Activated T-helper 1 cell treated with Interleukin-2 at 50 U/mL for 16 hours (primary cell): ENCODE measurements at places on chromosomes 2 and 18.
A peak's percentile ranks its signal among the peaks of the same experiment; 100 is the strongest.

- peak; percentile 52 for DNase-seq
Measured at GRCh38 chr2:240913810-240914644, 7.9 kb downstream of the CROCC2 start.

DNA sequence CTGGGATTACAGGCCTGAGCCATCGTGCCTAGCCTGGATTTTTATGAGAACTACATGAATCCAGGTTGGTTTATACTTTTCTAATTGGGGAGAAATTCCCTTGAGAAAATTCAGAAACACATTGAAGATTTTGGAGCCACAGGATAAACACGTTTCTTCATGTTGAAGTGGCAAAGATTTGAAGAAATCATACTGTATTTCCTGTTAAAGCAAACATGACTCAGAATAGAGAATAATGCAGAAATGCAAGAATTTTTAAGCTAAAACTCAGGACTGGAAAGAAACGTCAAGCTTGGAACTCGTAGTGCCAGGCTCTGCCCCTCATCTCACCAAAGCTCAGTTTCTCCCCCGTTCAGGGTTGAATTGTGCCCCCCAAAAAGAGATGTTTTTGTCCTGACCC is 32.1 kb upstream of the TAF1B start:
- DNase-seq: no peak

GRCh38 chr2:96874198-96874831 is 4.4 kb upstream of the SEMA4C start:
- no peak for DNase-seq

- no peak for DNase-seq
Measured at GRCh38 chr2:72198532-72199241, 51.0 kb upstream of the CYP26B1 start.

GRCh38 chr2:154392256-154392655 is 306.2 kb upstream of the KCNJ3 start:
- no peak for DNase-seq

- no peak for DNase-seq
Measured at GRCh38 chr18:21739604-21740537, 721 bp upstream of the MIB1 start.

DNA sequence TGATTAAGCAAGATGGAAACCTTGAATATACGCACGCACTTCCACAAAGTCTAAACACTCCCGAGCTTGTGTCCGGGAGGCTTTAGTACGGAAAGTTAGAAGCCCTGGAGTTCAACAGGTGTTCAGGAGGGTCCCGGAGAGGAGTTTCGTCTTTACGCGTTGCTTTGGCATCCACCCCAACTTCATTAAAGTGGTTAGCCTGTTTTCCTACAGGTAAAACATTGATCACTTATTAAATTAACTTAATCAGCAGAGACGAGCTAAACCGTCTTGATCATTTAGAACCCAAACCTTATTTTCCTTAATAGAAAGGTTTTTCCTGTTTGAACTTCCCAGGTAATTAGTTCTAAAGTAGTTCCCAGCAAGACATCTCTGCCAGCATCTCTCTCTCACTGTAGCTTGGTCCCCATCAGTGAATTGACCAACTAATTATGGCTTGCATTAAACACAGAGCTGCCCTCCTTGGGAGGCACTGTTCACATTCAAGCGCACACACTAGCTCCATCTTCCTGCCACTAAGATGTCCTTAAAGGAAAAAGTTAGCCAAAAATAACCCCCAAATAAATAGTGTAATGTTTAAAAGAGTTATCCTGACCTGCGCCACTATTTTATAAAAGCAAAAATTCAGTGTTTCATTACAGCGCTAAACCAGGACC is 1.4 kb downstream of the NPAS2 start:
- no peak for DNase-seq

- no peak for DNase-seq
Measured at GRCh38 chr2:158463496-158464095, 6.8 kb downstream of the PKP4 start.

DNA sequence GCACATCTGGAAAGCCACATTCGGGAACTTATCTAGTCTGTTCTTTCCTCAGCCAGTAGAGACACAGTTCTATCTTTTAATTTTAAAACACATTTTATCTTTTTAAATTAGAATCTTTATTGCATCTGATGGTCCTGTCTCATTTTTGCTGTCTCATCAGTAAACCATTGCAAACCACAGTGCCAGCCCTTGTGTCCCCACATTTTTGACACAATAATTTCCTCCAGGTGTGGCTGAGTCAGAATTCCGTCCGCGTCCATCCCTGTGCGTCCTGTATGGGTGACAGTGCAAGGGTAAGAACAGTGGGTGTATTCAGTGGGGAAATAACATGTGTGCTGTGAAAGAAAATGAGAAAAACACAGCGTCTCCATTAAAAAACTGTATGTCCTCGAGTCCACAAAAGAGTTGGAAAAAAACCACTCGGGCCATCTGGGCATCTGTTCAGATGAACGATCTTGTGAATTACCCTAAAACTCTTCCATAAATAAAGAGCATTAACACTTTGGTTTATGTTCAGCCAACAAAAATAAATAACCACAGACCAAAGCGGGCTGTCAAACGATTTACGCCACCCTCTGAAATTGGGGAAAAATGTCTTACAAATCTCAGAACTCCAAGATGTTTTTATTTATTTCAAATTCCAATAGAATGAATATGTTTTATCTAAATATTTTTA is 137.3 kb downstream of the ZNF516 start:
- DNase-seq: no peak

GRCh38 chr2:64311948-64312621 is 141.9 kb upstream of the LGALSL start:
- no peak for DNase-seq

DNA sequence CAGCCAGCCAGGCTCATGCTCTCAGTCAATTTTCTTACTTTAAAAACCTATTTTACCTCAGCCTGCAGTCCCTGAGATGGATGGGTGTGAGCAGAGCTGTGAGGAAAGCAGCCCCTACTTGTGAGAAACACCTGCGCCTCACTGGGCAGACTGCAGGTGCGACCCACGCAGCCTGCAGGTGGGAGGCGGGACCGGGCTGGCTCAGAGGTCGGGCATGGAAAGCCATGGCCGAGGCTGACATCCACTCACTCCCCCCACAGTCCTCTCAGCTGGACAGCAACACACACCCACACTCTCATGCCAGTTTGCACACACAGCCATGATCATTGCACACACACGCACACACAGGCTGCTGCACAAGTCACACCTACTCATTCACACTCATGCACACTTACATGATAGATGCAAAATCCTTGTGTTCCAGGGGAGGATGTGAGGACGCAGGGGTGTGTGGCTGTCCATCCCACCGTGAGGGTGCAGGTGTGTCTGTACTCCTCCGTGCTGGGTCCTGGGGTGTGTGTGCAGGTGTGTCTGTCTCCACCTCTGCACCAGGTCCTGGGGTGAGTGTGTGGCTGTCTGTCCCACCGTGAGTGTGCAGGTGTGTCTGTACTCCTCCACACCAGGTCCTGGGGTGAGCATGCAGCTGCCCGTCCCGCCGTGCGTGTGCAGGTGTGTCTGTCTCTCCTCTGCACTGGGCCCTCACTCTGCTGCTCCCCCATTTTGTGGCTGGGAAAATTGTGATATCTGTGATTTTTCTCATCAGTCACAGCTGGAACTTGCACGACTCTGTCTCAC is 166.5 kb downstream of the RTP5 start:
- no peak for DNase-seq

DNA sequence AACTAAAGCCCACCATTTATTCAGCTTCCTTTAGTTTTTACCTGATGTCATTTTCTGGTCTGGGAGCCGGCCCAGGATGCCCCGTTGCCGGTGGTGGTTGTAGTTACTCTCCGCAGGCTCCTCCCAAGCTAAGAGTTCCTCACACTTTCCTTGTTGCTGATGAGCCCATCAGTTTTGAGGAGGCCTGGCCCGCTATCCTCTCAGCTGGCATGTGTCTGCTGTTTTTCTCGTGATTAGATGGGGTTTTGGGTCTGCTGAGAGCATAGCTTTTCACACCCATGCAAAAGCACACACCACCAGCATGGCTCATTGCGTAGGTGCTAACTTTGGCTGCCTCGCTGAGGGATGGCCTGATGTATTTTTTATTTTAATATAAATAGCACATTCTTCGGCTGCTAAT is 72.1 kb downstream of the PSMG2 start:
- DNase-seq: no peak

DNA sequence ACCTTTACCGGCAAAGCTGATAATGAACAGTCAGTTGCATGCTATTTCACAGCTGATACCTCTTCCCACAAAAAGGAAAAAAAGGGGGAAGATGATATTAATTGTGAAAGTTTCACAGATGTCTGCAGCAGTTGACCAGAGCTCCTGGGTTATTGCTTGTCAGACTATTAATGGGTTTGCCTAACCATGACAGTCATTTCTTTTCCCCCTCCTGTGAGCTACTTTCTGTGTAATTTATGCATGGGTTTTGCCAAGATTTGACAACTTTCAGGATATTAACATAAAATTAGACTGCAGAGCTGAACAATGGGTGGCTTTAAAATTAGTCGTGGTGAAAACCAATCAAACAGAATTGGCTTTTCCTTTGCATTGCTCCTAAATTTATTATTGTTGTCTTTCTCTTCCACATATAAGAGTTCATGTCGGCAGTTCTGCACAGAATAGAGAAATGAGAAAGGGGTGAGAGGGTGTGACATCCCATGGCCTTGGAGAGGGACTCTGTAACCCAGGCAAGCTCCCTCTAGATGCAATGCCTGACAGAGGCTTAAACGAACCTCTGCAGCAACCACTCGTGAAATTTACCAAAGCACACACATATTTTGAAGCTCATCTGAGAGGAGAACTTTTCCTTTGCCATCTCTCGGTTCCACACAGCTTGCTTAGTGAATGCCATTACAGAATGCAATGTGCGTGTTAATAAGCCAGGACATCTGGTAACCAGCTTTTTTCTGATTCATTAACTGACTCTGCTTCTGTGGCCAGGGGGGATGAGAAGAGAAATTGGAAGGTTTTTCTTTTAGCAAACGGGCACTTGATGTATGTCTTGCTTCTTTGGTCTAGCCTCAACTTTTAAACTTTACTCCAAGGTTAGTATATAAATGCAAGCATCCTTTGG is 82.2 kb upstream of the ITGA4 start:
- no peak for DNase-seq

GRCh38 chr18:76565238-76566173 is 70.5 kb upstream of the ZNF516 start:
- no peak for DNase-seq

DNA sequence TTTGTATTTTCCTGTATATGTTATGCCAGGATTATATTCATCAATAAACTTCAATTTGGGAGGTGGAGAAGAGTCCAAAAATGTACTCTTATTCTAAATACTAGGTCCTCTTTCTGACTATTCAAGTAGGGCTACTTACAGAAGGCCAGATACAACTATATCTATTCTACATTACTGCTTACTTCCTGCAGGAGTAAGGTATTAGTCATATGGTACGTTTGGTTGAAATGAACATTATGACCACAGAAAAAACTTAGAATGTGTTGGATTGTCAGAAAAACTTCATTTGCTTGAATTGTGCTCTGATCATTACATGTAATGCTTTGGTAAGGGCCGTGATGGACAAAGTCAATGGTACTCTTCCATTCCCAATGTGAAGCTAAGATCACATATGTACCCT is 35.0 kb downstream of the STAT4 start:
- no peak for DNase-seq

DNA sequence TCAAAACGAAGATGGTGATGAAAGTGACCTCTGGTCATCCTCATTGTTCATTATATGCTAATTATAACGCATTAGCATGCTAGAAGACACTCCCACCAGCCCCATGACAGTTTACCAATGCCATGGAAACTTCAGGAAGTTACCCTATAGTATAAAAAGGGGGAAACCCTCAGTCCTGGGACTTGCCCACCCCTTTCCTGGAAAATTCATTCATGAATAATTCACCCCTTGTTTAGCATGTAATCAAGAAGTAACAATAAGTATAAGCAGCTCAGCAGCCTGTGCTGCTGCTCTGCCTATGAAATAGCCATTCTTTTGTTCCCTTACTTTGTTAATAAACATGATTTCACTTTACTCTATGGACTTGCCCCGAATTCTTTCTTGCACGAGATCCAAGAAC is 70.5 kb upstream of the CHAC2 start:
- DNase-seq: no peak

GRCh38 chr18:22250591-22250996 is 81.2 kb downstream of the GATA6 start:
- DNase-seq: no peak

GRCh38 chr2:49616800-49617199 is 462.5 kb upstream of the FSHR start:
- no peak for DNase-seq

- DNase-seq: no peak
Measured at GRCh38 chr2:128809259-128809636, 490.6 kb upstream of the HS6ST1 start.
